ENCODE measurements at places on chromosomes 2 and 18. TPM values are rescaled to one million over a fixed set of nuclear protein-coding genes. Genes with fewer than 3 reads are reported as not detected.

DNA sequence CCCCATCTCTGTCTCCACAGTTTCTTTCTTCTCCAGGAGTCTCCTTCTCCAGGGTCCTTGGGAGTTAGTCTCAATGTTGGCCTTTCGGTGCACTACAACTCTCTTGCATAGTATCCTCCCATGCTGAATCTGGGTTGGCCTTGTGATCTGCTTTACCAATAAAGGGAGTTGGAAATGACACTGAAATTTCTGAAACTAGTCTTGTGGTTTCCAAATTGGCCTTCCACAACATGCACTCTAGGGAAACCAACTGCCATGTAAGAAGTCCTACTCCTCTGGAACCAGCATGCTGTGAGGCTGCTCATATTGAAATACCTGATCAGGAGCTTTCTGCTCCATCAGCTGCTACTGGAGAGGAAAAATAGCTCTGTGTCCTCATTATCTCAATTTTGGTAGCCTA lies 9.9 kb upstream of the ABHD3 start:
- DNase-seq = no peak

- peak; percentile 87 for DNase-seq
These were observed 236.5 kb upstream of the SALL3 start for GRCh38 chr18:78743078-78743477.

- DNase-seq = no peak
These were observed 10.4 kb downstream of the ANKRD44 start for GRCh38 chr2:197300139-197300538.

- DNase-seq = no peak
These were observed 50.4 kb upstream of the ASXL2 start for GRCh38 chr2:25928668-25929067.

GRCh38 chr2:72037261-72037666 lies 110.4 kb downstream of the CYP26B1 start:
- DNase-seq = no peak

DNA sequence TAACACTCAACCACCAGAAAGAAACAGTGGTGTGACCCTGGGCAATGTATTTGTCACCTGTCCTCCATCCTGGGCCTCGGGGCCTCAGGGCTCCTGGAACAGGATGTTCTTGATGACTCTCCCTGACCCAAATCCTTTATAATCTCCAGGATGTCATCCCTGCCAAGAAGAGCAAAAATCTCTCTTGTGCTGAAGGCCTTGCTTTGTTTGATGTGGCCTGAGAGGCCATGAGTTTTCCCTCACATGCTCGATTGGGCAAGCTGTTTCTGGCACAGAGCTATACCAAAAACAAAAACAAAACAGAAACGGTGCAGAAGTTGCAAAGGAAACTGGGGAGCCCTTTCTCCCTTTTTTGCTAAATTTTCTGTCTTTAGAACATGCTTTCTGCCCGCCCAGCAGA lies 35.7 kb upstream of the ST3GAL5 start:
- no peak for DNase-seq

DNA sequence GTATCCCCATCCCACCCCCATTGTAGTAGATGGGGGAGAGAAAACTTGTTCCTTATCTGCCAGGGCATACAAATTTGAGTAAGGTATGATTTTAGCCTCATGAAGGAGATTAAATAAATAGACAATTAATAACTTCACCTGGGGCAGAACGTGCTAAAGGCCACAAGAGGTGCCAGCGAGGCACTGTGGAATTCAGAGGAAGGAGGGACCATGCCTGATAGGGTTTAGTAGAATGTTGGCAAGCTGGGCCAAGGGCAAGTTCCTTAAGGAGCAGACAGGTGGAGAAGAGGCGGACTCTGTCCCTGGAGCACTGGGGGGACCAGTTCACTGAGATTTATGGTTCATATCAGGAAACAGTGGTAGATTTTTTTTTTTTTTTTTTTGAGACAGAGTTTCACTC lies 22.5 kb downstream of the STAMBP start:
- DNase-seq = no peak

- DNase-seq = no peak
These were observed 284.7 kb upstream of the CWC22 start for GRCh38 chr2:180291552-180292421.

GRCh38 chr2:74587664-74588277 lies 33.3 kb downstream of the DOK1 start:
- no peak for DNase-seq

GRCh38 chr2:240298803-240299709 lies 136.4 kb upstream of the GPC1 start:
- DNase-seq = peak; percentile 75

DNA sequence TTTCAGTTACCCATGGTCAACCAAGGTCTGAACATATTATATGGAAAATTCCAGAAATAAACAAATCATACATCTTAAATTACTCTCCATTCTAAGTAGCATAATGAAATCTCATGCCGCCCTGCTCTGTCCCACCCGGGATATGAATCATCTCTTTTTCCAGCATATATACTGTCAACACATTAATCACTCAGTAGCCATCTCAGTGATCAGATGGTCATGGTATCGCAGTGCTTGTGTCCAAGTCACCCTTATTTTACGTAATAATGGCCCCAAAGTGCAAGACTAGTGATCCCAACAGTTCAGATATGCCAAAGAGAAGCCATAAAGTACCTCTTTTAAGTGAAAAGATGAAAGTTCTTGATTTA lies 43.8 kb downstream of the OSBPL6 start:
- DNase-seq = no peak

DNA sequence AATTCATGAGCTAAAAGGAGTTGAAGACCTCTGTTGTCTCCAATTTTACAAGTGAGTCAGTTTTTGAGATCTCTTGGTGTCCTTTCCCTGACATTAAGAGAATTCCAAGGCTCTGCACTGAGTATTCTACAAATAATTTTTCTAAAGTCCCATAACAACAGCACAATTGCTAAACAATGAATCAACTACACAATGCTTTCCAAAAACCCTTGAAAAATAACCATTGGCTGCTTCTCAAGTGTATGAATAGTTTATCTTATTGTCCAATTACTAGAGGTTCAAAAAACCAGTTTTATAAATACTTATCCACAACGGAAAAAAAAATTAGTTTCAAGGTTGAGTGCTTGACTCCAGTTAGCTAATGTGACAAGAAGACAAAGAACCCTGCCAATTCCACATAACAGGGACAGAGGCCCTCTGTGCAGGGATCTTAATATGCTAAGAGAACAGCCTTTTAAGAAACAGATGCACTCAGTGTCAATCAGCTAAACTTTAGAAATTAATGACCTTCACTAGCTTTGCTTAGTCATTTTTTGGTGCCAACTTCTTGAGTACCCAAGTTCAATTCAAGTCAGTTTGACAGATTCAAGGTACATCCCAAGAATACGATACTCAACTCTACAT lies 266.6 kb upstream of the CYP26B1 start:
- no peak for DNase-seq

DNA sequence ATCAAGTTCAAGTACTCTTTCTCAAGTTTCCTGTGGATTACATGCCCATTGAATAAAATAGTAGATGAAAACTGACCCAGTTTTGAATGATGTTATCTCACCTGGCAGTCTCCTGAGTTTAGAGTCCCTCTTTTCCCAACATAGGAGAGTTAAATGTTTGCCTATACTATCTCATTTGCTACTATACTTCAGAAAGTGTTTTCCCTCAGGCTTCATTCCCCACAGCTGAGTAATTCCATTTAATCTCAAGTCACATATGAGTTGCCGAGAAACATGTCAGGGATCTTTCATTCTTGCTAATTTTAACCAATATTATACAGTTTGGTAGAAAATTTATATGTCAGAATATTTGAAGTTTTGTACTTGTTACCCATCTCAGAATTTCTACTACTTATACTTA lies 150.4 kb upstream of the CDH19 start:
- DNase-seq = no peak

DNA sequence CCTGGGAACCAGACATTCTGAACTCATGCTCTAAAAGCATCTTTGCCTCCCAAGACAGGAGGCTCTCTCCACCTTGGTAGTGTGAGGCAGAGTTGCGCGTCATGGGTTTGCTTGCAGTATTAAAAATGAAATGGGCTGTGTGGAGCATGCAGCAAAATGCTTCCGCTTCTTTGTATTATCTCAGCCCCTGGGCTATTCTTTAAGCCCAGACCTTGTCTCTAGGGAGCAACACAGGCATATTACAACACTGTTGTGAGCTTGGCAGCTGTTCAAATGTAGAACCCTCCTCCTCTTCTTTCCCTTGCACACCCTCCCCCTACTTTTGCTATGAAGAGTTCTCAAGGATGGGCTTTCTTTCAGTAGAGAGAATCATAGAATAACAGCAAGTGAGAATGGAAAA lies 185.1 kb upstream of the LHCGR start:
- DNase-seq = no peak

DNA sequence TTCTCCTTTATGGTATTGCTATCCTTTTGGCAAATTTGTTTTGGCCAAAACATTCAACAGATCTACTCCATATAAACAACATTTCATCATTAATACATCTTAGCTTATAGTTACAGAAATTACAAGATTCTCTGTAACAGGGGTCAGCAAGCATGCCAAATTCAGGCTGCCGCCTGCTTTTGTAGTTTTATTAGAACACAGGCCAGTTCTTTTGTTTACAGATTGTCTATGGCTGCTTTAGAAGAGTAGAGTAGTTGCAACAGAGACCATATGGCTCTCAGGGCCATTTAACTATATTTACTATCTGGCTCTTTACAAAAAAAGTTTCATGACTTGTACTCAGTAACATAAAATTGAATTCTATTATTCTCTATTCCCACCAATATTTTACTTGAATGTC lies 53.9 kb downstream of the LNPK start:
- DNase-seq = no peak

- DNase-seq = no peak
These were observed 67.4 kb upstream of the GALNT5 start for GRCh38 chr2:157190151-157190550.

- DNase-seq = no peak
These were observed 20.4 kb upstream of the FEZ2 start for GRCh38 chr2:36618381-36618780.

DNA sequence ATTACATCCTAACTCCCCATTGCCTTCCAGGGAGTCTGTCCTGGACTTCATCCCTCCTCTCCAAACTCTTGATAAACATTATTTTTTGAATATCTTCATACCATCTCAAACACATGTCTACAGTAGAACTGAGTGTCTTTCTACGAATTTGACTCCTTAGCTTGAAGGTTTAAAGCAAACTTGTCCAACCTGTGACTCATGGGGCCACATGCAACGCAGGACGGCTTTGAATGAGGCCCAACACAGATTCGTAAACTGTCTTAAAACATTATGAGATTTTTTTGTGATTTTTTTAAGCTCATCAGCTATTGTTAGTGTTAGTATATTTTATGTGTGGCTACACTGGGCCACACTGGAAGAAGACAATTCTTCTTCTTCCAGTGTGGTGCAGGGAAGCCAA lies 98.1 kb downstream of the PARD3B start:
- no peak for DNase-seq

NT5C1B gene
- total RNA-seq = not detected

RTN4 gene
- 174 TPM for total RNA-seq

RBMS1 gene
- total RNA-seq = 93.3 TPM

RAB17 gene
- not detected for total RNA-seq

C2orf66 gene
- not detected for total RNA-seq

NEU4 gene
- not detected for total RNA-seq

NYAP2 gene
- 0.25 TPM for total RNA-seq

LONRF2 gene
- total RNA-seq = 9.6 TPM
